ENCODE measurements at places on chromosomes 3 and 15.

DNA sequence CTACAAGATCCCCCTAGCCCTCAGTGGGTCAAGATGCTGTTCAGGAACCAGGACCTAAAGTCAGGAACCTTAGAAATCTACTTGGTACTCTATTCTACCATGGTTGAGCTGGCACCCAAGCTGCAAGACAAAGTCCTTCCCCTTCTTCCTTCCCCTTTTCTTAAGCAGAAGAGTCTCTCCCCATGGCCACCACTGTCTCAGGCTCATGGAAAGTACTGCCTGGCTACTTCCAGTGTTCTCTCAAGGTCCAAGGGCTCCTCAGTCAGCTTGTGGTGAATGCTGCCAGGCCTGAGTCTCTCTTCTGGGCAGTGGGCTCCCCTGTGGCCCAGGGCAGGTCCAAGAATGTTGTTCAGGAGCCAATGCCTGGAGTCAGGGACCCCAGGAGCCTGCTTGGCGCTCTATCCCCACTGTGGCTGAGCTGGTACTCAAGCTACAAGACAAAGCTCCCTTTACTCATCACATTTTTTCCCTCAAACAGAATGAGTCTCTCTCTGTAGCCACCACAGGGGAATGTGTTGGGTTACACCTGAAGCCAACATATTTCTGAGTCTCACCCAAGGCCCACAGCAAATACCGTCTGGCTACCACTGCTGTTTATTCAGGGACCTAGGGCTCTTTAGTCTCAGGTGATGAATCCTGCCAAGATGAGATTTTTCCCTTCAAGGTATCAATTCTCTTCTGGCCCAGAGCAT lies 18.1 kb upstream of the SLC27A2 start:
- no peak for DNase-seq

GRCh38 chr3:21790466-21790865 lies 39.5 kb upstream of the ZNF385D start:
- DNase-seq: no peak

- DNase-seq: peak; percentile 32
Measured at GRCh38 chr15:95105229-95105628, 873.9 kb downstream of the MCTP2 start.

DNA sequence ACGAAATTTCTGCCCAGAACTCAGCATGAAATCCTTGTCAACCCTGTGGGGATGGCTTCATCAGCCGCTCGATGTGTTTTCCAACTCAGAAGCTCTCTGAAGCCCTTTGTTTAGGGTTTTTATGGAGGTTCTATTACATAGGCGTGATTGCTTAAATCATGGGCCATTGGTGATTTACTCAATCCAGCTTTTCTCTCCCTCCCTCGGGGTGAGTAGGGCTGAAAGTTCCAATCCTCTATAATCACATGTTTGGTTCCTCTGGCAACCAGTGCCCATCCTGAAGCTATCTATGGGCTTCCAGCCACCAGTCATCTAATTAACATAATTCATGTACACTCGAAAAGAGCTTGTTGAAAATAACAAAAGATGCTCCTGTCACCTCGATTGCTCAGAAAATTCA lies 51.6 kb downstream of the GATM start:
- no peak for DNase-seq

GRCh38 chr3:46998121-46998851 lies 18.8 kb downstream of the NBEAL2 start:
- DNase-seq: peak; percentile 34

- DNase-seq: no peak
Measured at GRCh38 chr3:139456386-139456785, 19.9 kb downstream of the RBP2 start.

- DNase-seq: peak; percentile 67
Measured at GRCh38 chr15:101372149-101372577, 77.1 kb upstream of the SNRPA1 start.

- DNase-seq: peak; percentile 21
Measured at GRCh38 chr3:66490984-66491383, 9.8 kb downstream of the LRIG1 start.

GRCh38 chr15:88238618-88239430 lies 17.7 kb downstream of the NTRK3 start:
- peak; percentile 15 for DNase-seq

- no peak for DNase-seq
Measured at GRCh38 chr15:38042211-38042610, 107.8 kb downstream of the TMCO5A start.

- peak; percentile 84 for DNase-seq
Measured at GRCh38 chr3:134483195-134483900, 2.4 kb downstream of the ANAPC13 start.

DNA sequence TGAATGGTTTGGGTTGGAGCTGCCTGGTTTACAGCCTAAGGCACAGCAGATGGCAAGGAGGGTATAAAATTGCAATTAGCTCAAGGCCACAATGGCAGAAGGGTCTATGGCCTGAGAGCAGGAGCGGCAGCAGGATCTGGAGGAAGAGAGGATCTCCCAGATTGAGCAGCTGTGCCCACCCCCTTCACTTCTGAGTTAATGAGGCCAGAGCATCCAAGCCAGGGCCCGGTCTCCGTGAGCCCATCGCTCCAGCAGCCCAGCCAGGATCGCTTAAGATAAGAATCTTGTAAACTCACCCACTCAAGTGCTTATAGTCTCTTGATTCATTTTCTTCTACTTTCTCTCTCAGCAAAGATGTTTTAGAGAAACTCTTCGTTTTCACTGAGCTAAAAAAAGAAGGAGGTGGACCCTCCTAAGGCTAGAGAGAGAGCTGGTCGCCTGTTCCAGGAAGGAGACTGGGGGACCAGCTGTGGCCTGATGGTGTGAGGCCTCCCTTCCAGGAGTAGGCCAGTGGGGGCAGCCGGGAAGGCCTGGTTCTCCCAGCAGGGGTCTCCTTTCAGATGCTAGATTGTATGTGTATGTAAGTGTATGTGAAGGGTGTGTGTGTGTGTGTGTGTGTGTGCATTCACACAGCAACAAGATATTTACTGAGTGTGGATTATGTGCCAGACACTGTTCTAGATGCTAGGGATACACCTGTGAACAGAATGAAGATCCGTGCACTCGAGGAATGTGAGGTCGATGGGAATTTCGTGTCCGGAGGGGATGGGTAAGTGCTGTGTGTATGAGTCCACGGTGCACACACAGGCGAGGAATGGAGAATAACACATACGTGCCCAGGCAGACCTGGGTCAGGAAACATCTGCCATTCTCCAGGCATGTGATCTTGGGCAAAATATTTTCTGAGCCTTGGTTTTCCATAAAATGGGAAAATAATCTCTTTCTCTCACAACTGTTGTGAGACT lies 18.6 kb downstream of the MAGEF1 start:
- no peak for DNase-seq

DNA sequence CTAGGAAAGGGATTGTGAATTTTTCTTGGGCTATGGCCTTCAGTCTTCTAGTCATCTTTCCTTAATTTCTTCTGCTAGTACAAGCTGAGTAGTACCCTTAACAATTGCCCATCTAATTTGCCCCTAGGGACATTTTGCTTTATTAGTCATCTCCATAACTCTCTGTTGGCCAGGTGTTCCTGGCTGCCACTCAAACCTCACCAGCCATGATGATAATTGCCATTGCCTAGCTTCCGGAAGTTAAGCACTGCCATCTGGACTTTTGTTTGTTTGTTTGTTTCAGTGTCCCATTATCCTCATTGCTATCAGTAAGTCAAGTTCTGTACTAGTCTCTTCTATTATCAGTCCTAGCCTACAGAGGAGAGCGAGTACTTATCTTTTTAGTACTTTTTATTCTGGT lies 36.6 kb upstream of the UBL7 start:
- peak; percentile 44 for DNase-seq

- peak; percentile 30 for DNase-seq
Measured at GRCh38 chr15:101570241-101570640, 80.7 kb upstream of the PCSK6 start.

- no peak for DNase-seq
Measured at GRCh38 chr15:71790081-71790480, 20.3 kb upstream of the NR2E3 start.

DNA sequence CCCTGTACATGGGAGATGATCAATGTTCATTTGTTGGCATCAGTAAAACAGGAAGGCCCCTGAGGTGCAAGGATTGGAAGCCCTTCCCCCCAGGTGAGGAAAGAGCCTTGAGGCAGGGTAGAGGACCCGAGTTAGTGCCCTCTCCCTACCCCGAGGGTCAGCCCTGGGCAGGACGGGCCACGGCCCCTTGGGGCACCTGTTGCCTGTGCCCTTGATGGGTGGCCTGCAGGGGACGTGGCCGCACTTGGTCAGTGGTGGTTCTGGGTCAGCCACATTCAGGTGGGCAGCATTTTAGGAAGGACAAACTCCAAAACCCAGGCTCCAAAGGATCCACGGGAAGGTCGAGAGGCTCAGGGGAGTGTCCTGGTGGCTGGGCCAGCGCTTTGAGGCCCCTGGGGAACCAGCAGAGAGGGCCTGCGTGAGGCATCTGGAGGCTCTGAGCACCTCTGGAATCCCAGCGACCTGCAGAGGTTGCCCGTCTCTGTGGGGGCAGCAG lies 15.8 kb upstream of the RPUSD3 start:
- no peak for DNase-seq
